CD4-positive, alpha-beta T cell treated with Interleukin-15 for 1 hour (primary cell): ENCODE measurements at places on chromosomes 12 and 14.
A peak's percentile ranks its signal among the peaks of the same experiment; 100 is the strongest.

GRCh38 chr12:108368089-108368488 is 29.0 kb upstream of the CMKLR1 start:
- no peak for DNase-seq

GRCh38 chr12:130917607-130918006 is 36.1 kb upstream of the ADGRD1 start:
- DNase-seq = no peak

DNA sequence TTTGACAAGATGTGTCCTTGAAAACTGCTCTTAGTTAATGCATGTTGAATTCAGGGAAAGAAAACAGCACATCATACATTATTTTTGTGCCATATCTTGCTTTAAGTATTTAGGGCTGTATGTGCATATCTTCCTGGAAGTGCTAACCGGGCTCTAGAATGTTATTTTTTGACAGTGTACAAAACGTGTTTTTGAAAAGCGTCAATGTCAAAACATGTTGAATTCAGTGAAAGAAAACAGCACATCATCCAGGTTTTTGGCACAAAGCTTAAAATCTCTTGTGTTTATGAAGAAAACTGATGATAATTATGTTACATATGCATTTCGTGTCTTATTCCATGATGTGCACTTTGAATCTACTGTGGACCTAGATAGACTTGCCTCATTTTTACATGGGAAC is 82.7 kb downstream of the ASCL4 start:
- DNase-seq = no peak

- DNase-seq = no peak
Observed at GRCh38 chr12:113189361-113189760, 3.8 kb downstream of the RITA1 start.

GRCh38 chr14:106489112-106489881 is 962.9 kb downstream of the TMEM121 start:
- no peak for DNase-seq

DNA sequence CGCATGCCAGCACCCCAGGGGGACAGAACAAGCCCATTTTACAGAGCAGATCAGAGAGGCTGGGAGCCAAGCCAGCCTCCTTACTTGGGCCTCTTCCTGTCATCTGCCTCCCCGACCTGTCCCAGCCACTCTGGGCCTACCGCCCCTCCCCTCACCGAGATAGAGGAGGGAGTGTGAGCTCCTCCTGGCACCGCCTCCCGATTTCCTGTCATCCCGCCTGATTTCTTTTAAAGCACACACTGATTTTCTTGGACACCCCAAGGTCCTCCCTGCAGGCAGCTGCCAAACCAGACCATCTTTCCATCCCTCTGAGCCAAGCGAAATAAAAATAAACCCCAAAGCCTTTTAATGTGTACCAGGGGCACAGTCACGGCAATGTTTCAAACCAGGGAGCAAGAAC is 108.4 kb downstream of the RFLNA start:
- DNase-seq = no peak

GRCh38 chr12:129211862-129212630 is 358.8 kb downstream of the GLT1D1 start:
- no peak for DNase-seq

DNA sequence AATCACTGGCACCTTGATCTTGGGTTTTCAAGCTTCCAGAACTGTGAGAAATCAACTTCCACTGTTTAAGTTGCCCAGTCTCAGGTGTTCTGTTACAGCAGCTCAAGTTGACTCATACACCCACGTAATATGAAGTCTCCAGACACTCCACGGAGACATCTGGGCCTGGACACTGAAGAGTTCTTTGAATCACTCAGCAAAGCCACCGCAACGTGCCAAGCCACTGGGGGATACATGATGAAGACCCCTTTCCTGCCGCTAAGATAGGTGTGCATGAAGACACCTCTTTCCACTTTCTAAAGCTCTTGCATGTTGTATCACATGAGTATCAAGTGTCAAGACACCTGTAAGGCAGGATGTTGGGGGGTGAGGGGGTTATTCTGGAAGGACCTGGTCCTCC is 311.7 kb upstream of the RTL1 start:
- no peak for DNase-seq

DNA sequence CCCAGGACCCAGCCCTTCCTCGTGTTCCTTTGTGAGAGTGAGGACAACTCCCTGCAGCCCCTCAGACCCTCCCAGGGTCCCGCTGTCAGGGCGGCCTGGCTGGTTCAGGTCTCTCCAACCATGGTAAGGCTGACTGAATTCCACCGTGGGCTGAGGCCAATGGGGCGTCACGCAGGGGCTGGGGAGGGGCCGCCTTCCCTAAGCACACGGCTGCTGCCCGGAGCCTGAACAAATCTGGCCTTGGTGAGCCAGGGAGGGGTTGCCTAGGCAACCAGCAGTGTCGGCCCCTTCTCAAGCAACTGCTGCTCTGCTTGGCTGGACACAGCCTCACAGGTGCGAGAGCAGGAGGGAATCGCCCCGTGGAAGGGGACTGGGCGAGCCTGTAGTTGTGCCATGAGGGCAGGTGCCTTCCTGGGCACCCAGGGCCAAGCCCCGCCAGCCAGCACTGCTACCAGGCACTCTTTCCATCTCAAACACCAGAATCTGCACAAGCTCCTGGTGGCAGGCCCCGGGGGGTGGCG is 37.0 kb upstream of the GALNT9 start:
- no peak for DNase-seq

DNA sequence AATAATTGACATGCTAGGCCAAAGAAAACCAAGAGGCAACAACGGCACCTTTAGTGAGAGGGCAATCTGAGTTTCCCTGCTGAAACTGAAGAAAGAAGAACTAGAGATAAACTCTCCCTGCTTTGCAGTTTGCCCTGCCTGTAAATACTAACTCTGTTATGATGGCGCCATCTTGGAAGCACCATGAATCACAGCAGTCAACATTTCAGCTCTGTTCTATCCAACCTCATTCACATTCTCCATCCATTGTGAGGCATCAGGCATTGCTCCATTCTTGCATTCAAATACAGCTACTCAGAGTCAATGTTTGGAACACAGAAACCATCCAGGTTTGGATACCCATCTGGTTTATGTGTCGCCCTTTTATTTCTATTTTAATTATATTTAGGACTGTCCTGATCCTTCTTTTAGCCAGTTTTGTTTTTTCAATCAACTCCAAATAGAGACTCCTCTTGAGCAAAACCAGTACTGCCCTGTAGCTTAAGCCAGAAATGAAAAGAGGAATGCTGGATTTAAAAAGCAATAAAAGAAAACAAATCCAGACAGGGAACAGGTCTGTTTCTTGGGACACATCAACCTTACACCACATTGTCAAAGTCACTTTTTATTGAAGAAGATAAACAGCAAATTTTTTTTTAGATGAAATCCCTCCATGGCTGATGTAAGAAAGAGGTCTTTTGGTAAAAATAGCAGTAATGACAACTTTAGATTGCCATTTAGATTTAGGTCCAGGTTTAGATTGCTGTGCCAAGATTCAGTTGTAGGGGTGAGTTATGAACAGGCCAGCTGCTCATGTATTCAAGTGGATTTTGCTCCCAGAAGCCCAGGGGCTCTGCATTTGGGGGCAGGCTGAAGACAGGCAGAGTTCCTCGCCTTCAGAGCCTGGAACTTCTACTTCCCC is 33.3 kb upstream of the PPM1A start:
- DNase-seq = no peak

DNA sequence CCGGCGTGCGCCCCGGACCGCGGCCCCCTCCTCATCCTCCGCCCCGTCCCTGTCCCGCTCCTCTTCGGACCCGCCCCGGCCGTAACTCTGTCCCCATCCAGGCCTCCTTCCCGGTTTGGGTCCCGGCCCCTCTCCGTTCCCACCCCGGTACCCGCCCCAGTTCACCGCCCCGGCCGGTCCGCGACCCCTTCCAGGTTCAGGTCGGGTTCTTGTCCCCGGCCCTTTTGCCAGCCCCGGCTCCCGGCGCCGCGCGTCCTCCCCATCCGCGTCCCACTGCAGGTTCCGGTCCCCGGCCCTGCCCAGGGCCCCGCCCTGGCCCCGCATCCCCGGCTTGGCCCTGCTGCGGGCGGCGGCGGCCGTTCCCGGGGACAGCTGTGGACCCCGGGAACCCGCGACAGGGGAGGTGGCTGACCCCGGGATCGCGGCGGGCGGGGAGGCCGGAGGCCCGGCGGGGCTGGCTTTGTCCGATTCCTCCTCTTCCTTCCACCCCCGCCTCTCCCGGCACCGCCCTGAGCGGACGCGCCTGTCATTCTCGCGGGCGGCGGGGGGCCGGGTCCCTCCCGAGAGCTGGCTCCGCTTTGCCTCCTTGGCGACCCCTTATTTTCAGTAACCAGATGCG is 601 bp downstream of the KLC1 start:
- peak; percentile 24 for DNase-seq

- DNase-seq = no peak
Observed at GRCh38 chr12:104718304-104718929, 239.7 kb downstream of the SLC41A2 start.

DNA sequence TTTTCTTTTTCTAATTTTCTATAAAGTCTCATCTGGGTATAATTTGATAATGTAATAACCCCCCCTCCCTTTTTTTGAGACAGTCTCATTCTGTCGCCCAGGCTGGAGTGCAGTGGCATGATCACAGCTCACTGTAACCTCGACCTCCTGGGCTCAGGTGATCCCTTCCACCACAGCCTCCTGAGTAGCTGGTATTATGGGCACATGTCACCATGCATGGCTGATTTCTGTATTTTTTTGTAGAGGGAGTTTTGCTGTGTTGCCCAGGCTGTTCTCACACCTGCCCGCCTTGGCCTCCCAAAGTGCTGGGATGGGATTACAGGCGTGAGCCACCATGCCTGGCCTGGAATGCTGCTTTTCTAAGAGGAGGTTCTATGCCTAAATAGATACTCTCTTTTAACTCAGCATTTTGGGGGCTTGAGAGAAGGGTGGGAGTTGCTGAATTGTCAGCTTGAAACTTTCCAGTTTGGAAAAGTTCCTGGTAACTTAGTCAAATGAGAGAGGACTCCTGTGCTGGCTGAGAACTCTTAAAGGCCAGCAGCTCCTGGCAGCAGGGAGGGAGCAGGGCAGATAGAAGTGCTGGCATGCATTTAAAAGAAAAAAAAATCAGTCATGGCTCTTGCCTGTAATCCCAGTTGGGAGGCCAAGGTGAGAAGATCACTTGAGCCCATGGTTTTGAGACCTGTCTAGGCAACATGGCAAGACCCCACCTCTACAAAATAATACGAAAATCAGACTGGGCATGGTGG is 13.0 kb downstream of the NUDT4 start:
- no peak for DNase-seq

DNA sequence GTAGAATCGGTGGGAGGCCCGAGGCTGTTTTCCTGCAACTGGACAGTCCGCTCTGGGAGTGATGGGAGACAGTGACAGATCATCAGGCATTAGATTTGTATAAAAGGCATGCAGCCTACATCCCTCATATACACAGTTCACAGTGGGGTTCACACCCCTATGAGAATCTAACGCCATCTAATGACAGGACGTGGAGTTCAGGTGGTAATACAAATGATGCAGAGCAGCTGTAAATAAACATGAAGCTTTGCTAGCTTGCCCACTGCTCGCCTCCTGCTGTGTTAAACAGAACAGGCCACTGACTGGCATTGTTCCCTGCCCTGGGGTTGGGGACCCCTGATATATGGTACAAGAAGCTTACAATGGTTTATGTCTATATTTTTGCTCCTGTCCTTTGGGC is 179.0 kb downstream of the LRFN5 start:
- DNase-seq = no peak

DNA sequence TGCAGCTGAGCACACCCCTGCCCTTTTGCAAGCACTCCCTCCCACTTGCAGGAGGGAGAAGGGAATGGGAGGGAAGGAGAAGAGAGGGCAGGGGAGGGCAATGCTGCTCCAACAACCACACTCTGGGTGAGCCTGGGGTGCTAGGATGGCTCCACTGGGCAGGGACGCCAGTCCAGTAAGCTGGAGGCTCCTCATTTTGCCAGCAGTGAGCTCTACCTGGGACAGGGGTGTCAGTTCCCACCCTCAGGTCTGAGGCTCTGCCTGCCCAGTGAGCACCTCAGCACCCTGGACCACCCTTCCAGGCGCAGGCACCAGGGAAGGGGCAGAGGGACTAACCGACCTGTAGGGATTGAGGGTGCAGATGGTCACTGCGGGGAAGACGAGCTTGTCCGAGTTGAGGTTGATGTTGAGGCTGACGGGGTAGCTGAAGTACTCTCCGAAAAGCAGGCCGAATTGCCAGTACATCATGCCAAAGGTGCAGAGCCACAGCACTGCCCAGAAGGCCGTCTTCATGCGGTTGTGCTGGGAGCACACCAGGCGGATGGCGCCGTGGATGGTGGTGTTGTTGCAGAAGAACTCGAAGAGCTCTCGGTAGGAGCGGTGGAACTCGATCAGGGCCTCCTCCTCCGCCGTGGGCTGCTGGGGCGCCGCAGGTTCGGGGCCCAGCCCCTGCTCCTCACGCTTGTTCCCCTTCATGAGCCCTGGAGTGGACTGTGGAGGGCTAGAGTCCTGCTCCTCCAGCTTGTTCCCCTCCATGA is 1.2 kb downstream of the SCNN1A start:
- DNase-seq = no peak

DNA sequence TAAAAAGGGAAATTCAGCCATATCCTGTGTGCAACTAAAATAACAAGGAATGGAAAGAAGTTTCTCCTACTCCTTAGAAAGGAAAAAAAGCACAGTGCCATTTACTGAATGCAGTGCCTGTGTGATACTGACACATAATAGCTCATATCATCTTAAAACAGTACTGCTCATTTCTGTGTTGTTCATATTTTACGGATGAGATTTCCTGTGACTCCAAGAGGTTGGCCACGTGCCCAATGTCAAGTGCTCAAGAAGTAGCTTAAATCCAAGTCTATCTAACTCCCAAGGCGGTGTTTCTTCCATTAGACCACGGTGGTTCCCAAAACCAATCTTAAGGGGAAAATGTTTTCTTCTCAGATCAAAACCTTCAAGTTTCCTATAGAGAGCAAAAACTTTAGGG is 20.0 kb downstream of the MAP3K9 start:
- no peak for DNase-seq

DNA sequence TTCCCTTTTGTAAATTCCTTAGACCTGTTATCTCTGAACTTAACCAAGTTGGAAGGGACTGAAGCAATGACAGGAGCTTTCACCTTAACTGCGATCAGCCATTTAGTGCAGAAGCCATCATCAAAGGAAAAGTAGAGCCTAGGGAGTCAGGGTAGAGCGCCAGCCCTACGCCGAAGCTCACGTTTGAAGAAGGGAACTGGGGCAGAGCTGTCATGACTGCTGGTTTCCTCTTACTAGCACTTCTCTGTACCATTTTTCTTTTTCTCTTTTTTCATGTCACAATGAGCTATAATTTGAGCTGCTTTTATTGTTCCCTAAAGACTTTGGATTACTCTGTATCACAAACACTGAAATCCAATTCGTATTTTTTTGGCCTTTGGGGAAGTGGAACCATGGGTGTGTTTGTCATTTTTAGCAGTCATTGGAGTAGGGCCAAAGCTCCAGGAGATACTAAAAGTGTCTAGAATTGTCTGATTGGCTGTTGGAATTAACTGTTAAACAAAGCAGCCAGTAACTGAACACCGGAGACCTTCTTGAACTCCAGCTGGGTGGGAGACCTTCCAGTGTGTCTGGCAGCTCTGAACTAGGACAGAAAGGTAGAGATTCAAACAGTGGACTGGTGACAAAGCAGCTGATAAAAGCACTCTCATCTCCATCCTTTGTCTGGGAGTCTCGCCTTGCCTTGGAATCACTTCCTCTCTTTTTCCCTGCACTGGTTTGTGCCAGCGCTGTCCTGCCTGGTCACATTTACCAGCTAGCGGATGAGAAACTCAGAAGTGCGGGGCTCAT is 9.1 kb downstream of the MTRFR start:
- DNase-seq = no peak

GRCh38 chr14:100994082-100994481 is 90.6 kb upstream of the RTL1 start:
- DNase-seq = no peak
